Endodermal cell (in vitro differentiated cells): ENCODE measurements at places on chromosomes 16 and 17. TPM values are rescaled to one million over a fixed set of nuclear protein-coding genes. Genes with fewer than 3 reads are reported as not detected.
A peak's percentile ranks its signal among the peaks of the same experiment; 100 is the strongest.

Gene OTOA
- 0.09 to 0.15 TPM in 2 of 3 replicates, not detected in the other for total RNA-seq

DNA sequence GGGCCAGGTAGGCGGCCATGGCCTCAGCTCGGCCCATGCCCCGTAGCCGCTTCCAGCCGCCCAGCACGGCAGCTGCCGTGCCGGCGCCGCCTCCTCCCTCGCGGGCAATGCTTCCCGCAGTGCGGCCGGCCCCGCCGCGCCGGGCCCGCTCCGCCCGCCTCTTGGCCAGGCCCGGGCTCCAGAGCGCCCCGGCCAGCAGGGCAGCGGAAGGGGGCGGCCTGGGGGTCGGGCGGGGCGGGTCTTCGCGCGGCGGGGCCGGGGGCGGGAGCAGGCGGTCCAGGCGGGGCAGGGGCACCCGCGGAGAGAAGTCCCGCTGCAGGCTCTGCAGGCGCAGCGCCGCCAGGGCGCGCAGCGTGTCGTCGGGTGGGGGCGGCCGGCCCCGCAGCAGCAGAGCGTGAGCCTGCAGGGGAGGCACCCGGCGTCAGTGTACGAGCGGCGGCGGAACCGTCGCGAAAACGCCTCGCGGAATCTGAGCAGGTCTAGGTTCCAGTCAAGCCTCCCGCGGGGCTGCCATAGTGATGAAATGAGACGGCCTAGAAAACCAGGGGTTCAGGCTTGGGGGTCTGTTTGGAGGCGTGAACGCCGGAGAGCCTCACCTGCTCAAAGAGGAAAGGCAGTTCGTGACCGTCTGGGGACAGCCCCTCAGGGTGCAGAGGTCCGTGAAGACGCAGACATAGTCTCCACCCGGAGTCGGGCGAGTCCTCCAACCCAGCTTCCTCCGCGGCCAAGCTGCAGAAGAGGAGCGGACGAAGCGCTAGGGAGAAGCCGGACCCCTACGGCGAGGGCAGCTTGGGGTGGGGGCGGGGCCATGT lies 6.6 kb downstream of the PLEKHH3 start:
- H3K4me3 ChIP-seq: no peak overlapping the region
- peaks cover 16% of the 10 kb centered on the region for H3K36me3 ChIP-seq
- peaks cover 6% of the 10 kb centered on the region for H3K4me1 ChIP-seq
- peak; percentile 97 for DNase-seq
- H3K27ac ChIP-seq: no peak overlapping the region
- peaks cover 46% of the 10 kb centered on the region for H3K27me3 ChIP-seq

DNA sequence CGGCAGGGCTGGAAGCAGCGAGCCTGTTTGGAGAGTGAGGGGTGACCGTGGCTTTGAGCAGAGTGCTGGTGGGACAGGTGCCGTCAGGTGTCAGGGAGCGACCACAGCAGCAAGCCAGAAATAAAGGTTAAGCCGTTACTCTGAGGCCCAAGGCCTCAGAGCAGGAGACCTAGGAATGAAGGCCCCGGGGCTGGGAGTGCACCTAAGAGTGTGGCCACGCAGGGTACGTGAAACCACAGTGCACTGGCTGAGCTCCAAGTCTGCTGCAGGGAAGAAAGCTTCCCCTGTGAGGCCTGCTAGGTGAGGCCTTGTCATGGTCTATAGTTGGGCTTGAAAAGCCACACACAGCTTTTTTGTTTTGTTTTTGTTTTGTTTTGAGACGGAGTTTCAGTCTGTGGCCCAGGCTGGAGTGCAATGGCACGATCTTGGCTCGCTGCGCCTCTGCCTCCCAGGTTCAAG lies 8.7 kb downstream of the CLUAP1 start:
- H3K27ac ChIP-seq: no peak overlapping the region
- no peaks in the 10 kb centered on the region for H3K4me1 ChIP-seq
- no peak overlapping the region for H3K4me3 ChIP-seq
- H3K36me3 ChIP-seq: peaks cover 79% of the 10 kb centered on the region
- H3K27me3 ChIP-seq: no peaks in the 10 kb centered on the region
- peak; percentile 17 for DNase-seq

DNA sequence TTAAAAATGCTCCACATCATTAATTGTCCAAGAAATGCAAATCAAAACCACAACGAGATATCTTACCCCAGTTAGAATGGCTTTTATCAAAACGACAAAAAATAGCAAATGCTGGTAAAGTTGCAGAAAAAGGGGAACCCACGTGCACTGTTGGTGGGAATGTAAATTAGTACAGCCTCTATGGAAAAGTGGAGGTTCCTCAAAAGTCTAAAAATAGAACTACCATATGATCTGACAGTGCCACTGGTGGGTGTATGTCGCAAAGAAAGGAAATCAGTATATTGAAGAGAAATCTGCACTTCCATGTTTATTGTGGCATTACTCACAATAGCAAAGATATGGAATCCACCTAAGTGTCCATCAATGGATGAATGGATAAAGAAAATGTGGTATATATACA lies 38.2 kb upstream of the ZFHX3 start:
- no peaks in the 10 kb centered on the region for H3K4me1 ChIP-seq
- H3K36me3 ChIP-seq: no peaks in the 10 kb centered on the region
- H3K27me3 ChIP-seq: no peaks in the 10 kb centered on the region
- H3K27ac ChIP-seq: no peak overlapping the region
- no peak for DNase-seq
- no peak overlapping the region for H3K4me3 ChIP-seq

Gene ERCC4
- 12.9 and 14.9 TPM in 2 replicates for total RNA-seq

Gene KIF2B
- not detected in 2 replicates for total RNA-seq

Gene C17orf50
- not detected in 3 replicates for total RNA-seq

Gene HS3ST2
- 0.18 and 0.32 TPM in 2 replicates for total RNA-seq

- no peak overlapping the region for H3K27ac ChIP-seq
- H3K4me1 ChIP-seq: no peaks in the 10 kb centered on the region
- no peaks in the 10 kb centered on the region for H3K27me3 ChIP-seq
- no peak overlapping the region for H3K4me3 ChIP-seq
- no peak for DNase-seq
Measured at GRCh38 chr16:19939553-19939952, 54.9 kb upstream of the GPRC5B start.

- H3K4me1 ChIP-seq: peaks cover 4% of the 10 kb centered on the region
- H3K36me3 ChIP-seq: peaks cover 84% of the 10 kb centered on the region
- H3K27ac ChIP-seq: no peak overlapping the region
Measured at GRCh38 chr16:84058664-84059063, 16.1 kb upstream of the SLC38A8 start.

Gene HOXB4
- not detected in 2 replicates for total RNA-seq

Gene CLDN6
- 266 to 404 TPM (median 377 TPM) in 3 replicates for total RNA-seq

GRCh38 chr17:8896087-8896486 lies 28.6 kb upstream of the PIK3R6 start:
- H3K36me3 ChIP-seq: no peaks in the 10 kb centered on the region
- no peaks in the 10 kb centered on the region for H3K27me3 ChIP-seq
- H3K4me3 ChIP-seq: no peak overlapping the region
- peak; percentile 23 for DNase-seq

Gene KCNH6
- total RNA-seq: 0.75 and 0.79 TPM in 2 replicates

- peaks cover 4% of the 10 kb centered on the region for H3K4me1 ChIP-seq
- H3K27ac ChIP-seq: no peak overlapping the region
- H3K4me3 ChIP-seq: no peak overlapping the region
- no peaks in the 10 kb centered on the region for H3K36me3 ChIP-seq
- no peak for DNase-seq
Measured at GRCh38 chr17:76659928-76660655, 16.5 kb upstream of the ST6GALNAC1 start.

GRCh38 chr17:42518046-42518754 lies 17.8 kb upstream of the NAGLU start:
- no peak for DNase-seq
- peaks cover 19% of the 10 kb centered on the region for H3K4me1 ChIP-seq
- no peak overlapping the region for H3K27ac ChIP-seq
- H3K4me3 ChIP-seq: no peak overlapping the region

Gene ZNF423
- total RNA-seq: 20.7 to 30.3 TPM (median 28.4 TPM) in 3 replicates

DNA sequence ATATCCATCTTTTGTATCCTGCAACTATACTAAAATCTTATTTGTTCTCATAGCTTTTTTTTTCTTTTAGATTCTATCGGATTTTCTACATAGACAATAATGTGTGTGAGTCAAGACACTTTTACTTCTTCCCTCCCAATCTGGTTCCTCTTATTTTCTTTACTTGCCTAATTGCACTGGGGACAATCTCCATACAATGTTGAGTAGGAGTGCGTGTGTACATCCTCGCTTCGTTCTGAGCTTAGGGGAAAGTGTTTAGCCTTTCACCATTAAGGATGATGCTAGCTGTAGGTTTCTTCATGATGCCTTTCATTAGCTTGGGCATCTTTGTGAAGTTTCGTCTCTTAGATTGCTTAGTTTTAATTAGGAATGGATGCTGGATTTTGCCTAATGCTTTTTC lies 2.9 kb downstream of the SPATA32 start:
- H3K4me1 ChIP-seq: peaks cover 12% of the 10 kb centered on the region
- H3K27ac ChIP-seq: no peak overlapping the region
- no peaks in the 10 kb centered on the region for H3K36me3 ChIP-seq
- H3K27me3 ChIP-seq: peaks cover 8% of the 10 kb centered on the region
- DNase-seq: no peak

Gene HERPUD1
- 40.6 and 43.9 TPM in 2 replicates for total RNA-seq

DNA sequence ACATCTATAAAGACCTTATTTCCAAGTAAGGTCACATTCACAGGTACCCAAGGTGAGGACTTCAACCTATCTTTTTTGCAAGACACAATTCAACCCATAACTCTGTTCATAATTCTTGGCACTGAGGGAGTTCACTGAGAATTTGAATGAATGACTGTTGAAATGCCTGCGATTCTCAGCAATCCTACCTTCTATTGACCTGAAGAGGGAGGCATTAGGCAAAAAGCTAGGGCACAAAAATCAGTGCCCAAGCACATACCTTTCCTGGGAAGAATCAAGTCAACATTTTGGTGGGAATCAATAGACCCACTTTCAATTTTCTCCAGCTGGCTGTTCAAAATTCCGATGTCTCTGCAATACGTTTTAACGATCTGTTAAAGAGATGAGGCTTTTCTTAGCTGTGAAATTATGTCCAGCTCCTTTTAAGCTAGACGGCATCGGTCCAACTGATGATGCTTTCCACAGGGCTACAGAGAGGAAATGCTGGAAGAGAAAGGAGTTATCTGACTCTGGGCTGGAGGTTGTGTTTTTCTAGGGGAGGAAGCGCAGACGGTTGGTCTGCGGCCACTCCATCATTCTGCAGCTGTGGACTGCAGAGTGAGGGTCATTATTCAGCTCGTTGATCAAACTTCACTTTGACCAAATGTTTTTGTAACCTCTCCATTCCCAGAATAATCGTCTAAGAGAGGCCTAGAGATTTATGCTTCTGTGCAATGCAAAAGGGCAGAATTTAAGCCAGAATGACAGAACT lies 25.2 kb downstream of the BCO1 start:
- H3K36me3 ChIP-seq: no peaks in the 10 kb centered on the region
- H3K4me3 ChIP-seq: no peak overlapping the region
- H3K4me1 ChIP-seq: no peaks in the 10 kb centered on the region
- no peak for DNase-seq

Gene ATXN1L
- 28.7 and 28.9 TPM in 2 replicates for total RNA-seq

Gene NPW
- total RNA-seq: 1.9 and 2.5 TPM in 2 replicates

Gene KRTAP4-4
- total RNA-seq: not detected in 3 replicates

DNA sequence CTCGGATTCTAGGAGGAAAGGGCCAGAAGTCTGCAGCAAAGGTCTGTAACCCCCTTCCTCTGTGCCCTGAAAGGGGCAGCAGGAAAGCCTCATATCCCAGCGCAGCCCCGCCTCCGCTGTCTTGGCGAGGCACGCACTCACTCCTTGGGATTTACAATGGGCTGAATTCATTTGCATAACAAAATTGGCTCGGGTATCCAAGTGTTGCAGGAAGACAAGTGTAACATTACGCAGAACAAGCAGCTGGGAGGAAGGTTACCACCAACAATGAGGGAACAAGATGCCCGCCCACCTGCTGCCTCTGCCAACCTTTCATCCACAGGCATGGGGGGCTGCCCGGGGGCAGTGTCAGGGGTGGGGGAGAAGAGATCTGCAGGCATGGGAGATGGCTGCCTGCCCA lies 130.4 kb downstream of the MRM1 start:
- H3K36me3 ChIP-seq: no peaks in the 10 kb centered on the region
- no peaks in the 10 kb centered on the region for H3K27me3 ChIP-seq
- no peak overlapping the region for H3K27ac ChIP-seq
- H3K4me3 ChIP-seq: no peak overlapping the region

GRCh38 chr17:22694362-22695227 lies 1002.3 kb downstream of the KCNJ18 start:
- no peaks in the 10 kb centered on the region for H3K36me3 ChIP-seq
- no peak overlapping the region for H3K27ac ChIP-seq
- no peaks in the 10 kb centered on the region for H3K27me3 ChIP-seq
- DNase-seq: peak; percentile 61

- H3K36me3 ChIP-seq: peaks cover 93% of the 10 kb centered on the region
- peak; percentile 67 for DNase-seq
- H3K4me3 ChIP-seq: no peak overlapping the region
- H3K4me1 ChIP-seq: no peaks in the 10 kb centered on the region
- no peaks in the 10 kb centered on the region for H3K27me3 ChIP-seq
Measured at GRCh38 chr17:2282297-2282873, 21.2 kb downstream of the SMG6 start.

- DNase-seq: peak; percentile 73
- no peak overlapping the region for H3K4me3 ChIP-seq
- no peak overlapping the region for H3K27ac ChIP-seq
- no peaks in the 10 kb centered on the region for H3K4me1 ChIP-seq
- no peaks in the 10 kb centered on the region for H3K27me3 ChIP-seq
Measured at GRCh38 chr16:63702981-63703590, 1418.8 kb downstream of the CDH11 start.
